Activated naive CD4-positive, alpha-beta T cell treated with Interleukin-2 at 50 U/mL for 16 hours (primary cell): ENCODE measurements at places on chromosomes 7 and 10.
A peak's percentile ranks its signal among the peaks of the same experiment; 100 is the strongest.

DNA sequence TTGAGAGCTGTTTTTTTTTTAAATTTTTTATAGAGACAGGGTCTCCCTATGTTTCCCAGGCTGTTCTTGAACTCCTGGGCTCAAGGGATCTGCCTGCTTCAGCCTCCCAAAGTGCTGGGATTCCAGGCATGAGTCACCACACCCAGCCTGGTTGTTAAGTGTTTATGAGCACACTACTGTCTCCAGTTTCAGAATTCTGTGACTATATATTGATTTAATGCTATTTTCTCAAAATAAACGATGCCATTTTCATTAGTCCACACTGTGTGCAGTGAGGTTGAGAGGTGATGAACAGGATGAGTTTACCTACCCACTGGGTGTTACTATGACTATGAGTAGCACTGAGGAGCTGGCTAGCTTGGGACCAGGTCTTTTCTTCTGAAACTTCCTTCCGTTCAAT, 110.9 kb upstream of the FAM180A start:
- no peak for DNase-seq

- peak; percentile 5 for DNase-seq
These were observed 20.2 kb upstream of the FHIP2A start for GRCh38 chr10:114801411-114801813.

GRCh38 chr7:156158213-156158612, 345.9 kb upstream of the SHH start:
- DNase-seq, result no peak

DNA sequence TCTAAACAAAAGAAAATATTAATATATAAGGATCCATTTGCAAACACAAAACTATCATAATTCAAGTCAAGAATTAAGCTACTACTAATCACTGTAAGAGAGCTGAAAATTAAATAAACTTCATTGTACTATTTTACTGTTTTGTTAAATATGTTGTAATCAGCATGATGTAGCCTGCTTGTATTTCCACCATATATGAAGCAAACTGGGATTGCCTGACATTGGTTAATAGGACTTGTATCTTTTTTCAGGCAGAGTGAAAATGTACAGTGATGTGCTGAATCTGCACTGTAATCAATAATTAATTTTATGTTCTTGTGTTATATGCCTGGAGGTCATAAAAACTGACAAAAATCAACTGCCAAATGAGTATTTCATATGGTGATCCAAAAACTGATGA, 25.4 kb downstream of the TRDMT1 start:
- no peak for DNase-seq

DNA sequence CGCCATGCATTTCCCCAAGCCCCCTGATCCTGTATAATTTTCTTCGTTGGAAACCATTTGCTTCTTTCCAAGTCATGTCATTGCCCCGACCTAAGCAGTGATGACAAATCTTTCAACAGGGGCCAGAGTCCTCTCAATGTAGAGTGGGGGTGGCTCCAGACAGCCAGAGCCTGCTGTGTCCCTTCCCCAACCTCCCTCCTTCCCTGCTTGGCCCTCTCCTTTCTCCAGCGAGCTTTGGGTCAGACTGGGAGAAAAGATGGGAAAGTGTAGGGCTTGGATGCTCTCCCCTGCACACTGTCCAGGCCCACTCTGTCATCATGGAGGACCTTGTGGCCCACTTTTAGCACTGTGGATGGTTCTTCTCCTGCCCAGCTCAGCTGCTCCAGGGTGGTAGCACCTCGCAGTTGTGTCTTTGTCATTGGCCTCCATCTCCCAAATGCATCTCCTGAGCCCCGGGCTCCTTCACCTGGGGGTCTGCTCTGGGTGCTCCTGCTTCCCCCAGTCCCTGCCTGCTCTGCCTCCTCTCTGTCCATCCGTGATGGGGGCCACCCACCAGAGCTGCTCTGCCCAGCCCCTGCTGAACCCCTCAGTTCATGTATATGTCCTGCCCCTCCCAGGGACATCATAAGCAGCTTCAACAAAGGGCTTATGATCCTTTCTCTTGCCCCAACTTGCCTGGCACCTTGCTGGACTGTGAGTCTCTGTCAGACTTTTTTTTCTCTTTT, 37.5 kb downstream of the BTBD16 start:
- DNase-seq, result no peak

DNA sequence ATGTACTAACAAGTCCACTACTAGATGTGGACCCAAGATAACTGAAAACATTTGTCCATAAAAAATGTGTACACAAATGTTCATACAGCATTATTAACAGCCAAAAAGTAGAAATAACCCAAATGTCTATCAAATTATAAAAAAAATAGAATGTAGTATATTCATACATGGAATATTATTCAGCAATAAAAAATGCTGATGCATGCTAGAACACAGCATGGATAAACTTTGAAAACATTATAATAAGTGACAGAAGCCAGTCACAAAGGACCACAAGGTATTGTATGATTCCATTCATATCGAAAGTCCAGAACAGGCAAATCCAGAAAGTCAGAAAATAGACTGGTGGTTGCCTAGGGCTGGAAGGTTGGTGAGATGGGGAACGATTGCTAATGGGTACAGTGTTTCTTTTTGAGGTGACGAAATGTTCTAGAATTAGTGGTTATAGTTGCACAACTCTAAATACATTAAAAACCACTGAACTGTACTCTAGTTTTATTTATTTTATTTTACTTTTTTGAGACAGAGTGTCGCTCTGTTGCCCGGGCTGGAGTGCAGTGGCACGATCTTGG, 43.3 kb upstream of the ANLN start:
- DNase-seq, result no peak
